ENCODE measurements at places on chromosomes 7 and 10.

GRCh38 chr7:37336259-37336658 is 112.4 kb downstream of the ELMO1 start:
- no peak overlapping the region for H3K4me3 ChIP-seq
- no peak overlapping the region for H3K27ac ChIP-seq
- H3K27me3 ChIP-seq, result no peaks in the 10 kb centered on the region

GRCh38 chr7:78563191-78563590 is 764.6 kb downstream of the PHTF2 start:
- no peak overlapping the region for H3K4me3 ChIP-seq
- DNase-seq, result no peak
- H3K4me1 ChIP-seq, result no peaks in the 10 kb centered on the region

GRCh38 chr10:86712317-86712707 is 44.0 kb downstream of the LDB3 start:
- peak overlapping the region; percentile 89 for H3K4me3 ChIP-seq
- no peak for DNase-seq
- peak overlapping the region; percentile 66 for H3K27ac ChIP-seq
- H3K4me1 ChIP-seq, result peaks cover 4% of the 10 kb centered on the region

DNA sequence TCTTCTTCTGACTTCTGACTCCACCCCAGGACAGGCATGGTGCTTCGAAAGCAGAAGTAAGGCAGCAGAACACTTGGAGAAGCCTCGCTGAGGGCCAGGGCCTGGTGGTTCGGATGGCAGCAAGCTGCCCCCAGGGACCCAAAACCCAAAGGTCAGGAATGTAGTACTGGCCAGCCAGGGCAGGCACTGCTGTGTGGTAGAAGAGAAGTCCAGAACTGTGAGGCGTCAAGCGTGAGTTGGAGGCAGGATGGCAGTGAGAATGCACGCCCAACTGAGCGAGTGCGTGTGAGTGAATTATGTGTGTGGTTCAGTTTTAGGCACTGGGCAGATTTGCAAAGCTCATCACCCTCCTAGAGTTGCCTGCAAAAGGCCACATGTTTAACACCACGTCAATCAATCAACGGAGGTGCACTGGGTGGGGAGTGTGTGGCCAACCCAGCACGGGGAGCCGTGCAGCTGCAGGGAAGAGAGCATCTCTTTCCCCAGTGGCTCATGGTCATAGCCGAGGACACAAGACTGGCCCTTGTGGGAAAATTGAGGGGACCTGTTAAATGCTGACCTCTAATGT is 144.3 kb downstream of the KCNMA1 start:
- no peak overlapping the region for H3K4me3 ChIP-seq
- H3K27ac ChIP-seq, result no peak overlapping the region
- H3K36me3 ChIP-seq, result no peaks in the 10 kb centered on the region
- no peak for DNase-seq

DNA sequence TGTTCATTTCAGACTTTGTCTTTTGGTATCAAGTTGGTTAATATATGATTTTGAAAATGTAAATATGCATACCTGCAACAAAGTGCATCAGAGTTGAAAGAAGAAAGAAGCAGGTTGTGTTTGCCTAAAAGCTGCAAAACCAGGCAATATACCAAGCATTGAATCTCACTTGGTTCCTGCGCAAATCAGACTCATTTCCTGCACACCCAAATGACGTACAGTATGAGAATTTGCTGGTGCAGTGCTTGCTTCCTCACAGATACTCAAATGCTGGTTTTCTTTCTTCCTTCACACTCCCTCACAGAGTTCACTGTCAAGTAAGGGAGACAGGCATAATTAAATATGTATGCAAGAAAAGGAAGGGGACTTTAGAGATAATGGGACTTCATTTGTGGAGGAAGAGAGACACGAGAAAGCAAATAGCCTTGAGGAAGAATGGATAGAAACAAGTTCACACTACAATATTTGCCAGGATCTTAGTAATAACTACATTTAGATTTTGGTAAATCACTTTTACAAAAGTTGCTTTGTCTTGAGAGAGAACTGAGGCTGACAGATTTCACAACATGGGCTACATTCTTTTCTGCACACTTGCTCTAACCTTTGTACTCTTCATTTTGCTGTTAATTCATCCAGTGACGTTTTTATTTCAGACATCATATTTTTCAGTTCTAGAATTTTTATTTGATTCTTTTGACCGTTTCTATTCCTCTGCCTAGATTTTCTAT is 56.9 kb upstream of the AOAH start:
- no peak overlapping the region for H3K27ac ChIP-seq
- no peaks in the 10 kb centered on the region for H3K36me3 ChIP-seq
- H3K4me1 ChIP-seq, result no peaks in the 10 kb centered on the region
- H3K4me3 ChIP-seq, result no peak overlapping the region

DNA sequence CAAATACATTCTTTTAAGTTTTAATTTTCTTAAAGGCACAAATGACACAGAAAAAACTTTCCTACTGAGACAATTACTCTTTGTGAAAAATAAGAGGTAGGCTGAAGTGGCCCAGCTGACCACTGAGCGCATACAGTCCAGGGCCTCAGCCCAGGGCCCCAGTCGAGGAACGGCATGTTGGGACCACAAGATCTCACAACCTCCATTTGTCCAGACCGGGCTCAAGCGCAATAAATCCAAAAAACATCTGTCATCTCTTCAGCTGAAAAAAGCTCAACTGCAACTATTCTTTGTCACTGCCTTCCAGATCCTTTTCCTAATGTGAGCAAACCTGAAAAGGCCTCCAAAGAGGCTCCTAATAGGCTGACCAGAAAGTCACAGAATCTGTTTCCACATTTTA is 165.8 kb downstream of the SRPK2 start:
- H3K27me3 ChIP-seq, result no peaks in the 10 kb centered on the region
- no peak overlapping the region for H3K27ac ChIP-seq
- H3K4me1 ChIP-seq, result no peaks in the 10 kb centered on the region
- no peak overlapping the region for H3K4me3 ChIP-seq
- no peak for DNase-seq

DNA sequence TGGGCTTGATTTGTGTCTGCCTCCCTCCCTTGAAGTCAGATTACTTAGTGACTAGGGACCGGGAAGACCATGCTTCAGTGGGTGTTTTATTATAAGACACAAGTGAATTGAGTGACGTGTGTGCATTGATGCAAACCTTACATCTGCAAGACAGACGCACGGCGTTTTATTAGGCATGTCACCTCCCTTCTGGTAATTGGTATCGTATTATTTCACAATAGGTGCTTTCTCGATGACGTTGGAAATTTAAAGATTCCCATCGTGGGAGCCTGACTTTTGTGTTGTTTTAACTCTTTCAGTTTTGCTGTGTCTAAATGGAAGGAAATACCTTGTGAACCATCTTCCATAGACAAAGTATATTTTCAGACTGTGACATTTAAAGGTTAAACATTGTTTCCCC is 132.6 kb downstream of the INSYN2A start:
- H3K27ac ChIP-seq, result no peak overlapping the region
- no peaks in the 10 kb centered on the region for H3K27me3 ChIP-seq
- H3K4me3 ChIP-seq, result no peak overlapping the region
- DNase-seq, result no peak

GRCh38 chr7:4602905-4603842 is 78.9 kb upstream of the FOXK1 start:
- no peaks in the 10 kb centered on the region for H3K4me1 ChIP-seq
- no peak for DNase-seq
- no peaks in the 10 kb centered on the region for H3K27me3 ChIP-seq
- H3K27ac ChIP-seq, result no peak overlapping the region

DNA sequence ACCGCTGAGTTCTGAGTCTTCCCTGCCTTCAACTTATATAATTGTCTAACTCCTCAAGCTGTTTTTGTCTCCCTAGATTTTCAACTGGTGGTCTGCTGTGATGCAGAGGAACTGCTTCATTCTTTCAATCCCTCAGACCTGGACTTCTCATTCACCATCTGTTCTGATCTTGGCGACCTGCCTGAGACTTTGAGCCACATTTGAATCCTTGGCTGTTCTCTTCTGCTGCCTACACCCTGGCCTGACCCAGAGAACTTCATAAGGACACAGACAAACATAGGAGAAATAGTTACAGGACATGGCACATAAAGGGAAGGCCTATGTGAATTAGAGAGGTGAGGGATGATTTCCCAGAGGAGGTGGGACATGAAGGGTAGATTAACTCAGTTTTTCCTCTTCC is 326.7 kb downstream of the PTEN start:
- no peaks in the 10 kb centered on the region for H3K36me3 ChIP-seq
- DNase-seq, result no peak
- no peaks in the 10 kb centered on the region for H3K27me3 ChIP-seq
- H3K4me3 ChIP-seq, result no peak overlapping the region

- no peak overlapping the region for H3K4me3 ChIP-seq
- H3K27me3 ChIP-seq, result no peaks in the 10 kb centered on the region
- no peak overlapping the region for H3K27ac ChIP-seq
- H3K4me1 ChIP-seq, result no peaks in the 10 kb centered on the region
Measured at GRCh38 chr10:98257198-98257597, 10.8 kb downstream of the LOXL4 start.

GRCh38 chr7:74625446-74625845 is 32.1 kb upstream of the GTF2I start:
- H3K27ac ChIP-seq, result no peak overlapping the region
- H3K27me3 ChIP-seq, result no peaks in the 10 kb centered on the region
- H3K4me3 ChIP-seq, result no peak overlapping the region
- peaks cover 9% of the 10 kb centered on the region for H3K4me1 ChIP-seq

DNA sequence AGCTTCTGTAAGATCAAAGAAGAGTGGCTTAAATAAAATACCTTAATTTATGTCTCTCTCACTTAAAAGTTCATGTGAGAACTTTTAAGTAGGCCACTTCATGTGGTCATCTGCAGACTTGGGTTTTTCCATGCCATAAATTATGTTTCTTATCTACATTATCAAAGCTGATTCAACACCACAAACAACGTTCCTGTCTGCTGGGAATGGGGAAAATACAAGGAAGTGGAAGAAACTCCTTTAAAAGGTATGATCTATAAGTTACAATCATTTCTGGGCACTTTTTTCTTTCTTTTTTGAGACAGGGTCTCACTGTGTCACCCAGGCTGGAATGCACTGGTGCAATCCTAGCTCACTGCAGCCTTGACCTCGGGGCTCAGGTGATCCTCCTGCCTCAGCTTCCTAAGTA is 16.9 kb upstream of the OTUD1 start:
- H3K27ac ChIP-seq, result no peak overlapping the region
- no peaks in the 10 kb centered on the region for H3K27me3 ChIP-seq
- no peak overlapping the region for H3K4me3 ChIP-seq
- no peaks in the 10 kb centered on the region for H3K4me1 ChIP-seq
- no peaks in the 10 kb centered on the region for H3K36me3 ChIP-seq

GRCh38 chr7:140416560-140416959 is 12.7 kb downstream of the RAB19 start:
- H3K27me3 ChIP-seq, result no peaks in the 10 kb centered on the region
- H3K36me3 ChIP-seq, result no peaks in the 10 kb centered on the region
- no peak overlapping the region for H3K27ac ChIP-seq
- H3K4me1 ChIP-seq, result no peaks in the 10 kb centered on the region
- no peak overlapping the region for H3K4me3 ChIP-seq

GRCh38 chr10:5560142-5560816 is 35.5 kb downstream of the CALML3 start:
- H3K27me3 ChIP-seq, result no peaks in the 10 kb centered on the region
- no peak for DNase-seq
- H3K36me3 ChIP-seq, result no peaks in the 10 kb centered on the region
- H3K4me1 ChIP-seq, result no peaks in the 10 kb centered on the region
- H3K27ac ChIP-seq, result no peak overlapping the region

DNA sequence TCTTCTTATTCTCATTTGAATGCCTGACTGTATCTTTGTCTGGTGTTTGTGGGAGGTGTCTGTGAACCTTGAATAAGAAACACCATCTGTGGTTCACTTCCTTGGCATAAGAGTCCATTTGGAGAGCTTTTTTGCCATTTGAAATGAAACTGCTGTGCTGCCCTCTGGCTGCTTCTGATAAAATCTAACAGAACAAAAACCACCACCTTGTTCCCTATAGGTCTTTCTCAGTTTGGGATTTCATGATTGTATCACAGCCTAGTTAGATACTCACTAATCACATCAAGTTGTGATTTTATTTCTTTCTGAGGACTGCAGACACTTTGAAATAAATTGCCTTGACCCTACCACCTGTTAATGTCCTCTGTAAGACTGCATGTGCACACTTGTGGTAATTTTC is 102.7 kb upstream of the FAM13C start:
- no peaks in the 10 kb centered on the region for H3K36me3 ChIP-seq
- H3K27me3 ChIP-seq, result no peaks in the 10 kb centered on the region
- no peak overlapping the region for H3K4me3 ChIP-seq
- H3K27ac ChIP-seq, result no peak overlapping the region
- no peak for DNase-seq
- H3K4me1 ChIP-seq, result no peaks in the 10 kb centered on the region

GRCh38 chr7:3650844-3651243 is 349.8 kb downstream of the SDK1 start:
- H3K27ac ChIP-seq, result no peak overlapping the region
- H3K27me3 ChIP-seq, result no peaks in the 10 kb centered on the region
- DNase-seq, result no peak
- no peaks in the 10 kb centered on the region for H3K4me1 ChIP-seq

DNA sequence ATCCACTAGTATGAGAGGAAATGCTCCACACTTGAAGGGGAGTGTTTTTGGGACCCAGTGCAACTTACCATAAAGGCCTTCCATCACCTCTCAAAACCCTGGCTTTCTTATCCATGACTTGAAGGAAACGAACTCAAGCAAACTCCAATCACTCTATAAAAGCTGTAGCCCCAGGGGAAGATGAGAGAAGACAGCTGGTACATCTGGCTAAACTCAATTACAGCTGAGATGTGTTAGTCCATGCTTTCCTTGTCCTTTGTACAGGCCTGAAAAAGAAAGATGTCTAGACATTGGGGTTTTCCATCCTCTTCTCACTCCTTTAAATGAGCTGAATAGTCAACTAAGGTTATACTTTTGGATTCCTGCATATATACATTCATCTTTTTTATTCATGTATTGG is 89.5 kb upstream of the ANKRD30A start:
- no peaks in the 10 kb centered on the region for H3K27me3 ChIP-seq
- H3K36me3 ChIP-seq, result no peaks in the 10 kb centered on the region
- H3K4me3 ChIP-seq, result no peak overlapping the region
- no peak overlapping the region for H3K27ac ChIP-seq

DNA sequence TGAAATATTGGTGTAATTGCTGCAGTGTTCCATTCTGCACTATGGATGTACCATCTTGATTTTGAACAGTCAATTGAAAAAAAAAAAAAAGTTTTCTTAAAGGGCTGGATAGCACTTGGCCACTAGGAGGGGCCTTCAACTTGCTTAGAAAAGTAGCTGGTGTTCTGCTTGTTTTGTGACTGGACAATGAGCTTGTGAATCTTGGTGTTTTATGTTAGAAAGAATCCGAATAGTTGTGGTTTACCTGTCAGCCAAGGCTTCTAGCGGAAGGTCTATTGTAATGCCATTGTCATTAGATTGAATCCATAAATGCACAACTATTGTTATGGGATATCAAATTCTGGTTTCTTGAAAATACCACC is 77.1 kb downstream of the BMPER start:
- no peaks in the 10 kb centered on the region for H3K36me3 ChIP-seq
- H3K4me3 ChIP-seq, result no peak overlapping the region
- H3K4me1 ChIP-seq, result no peaks in the 10 kb centered on the region
- H3K27me3 ChIP-seq, result no peaks in the 10 kb centered on the region
- no peak overlapping the region for H3K27ac ChIP-seq

- no peaks in the 10 kb centered on the region for H3K27me3 ChIP-seq
- no peaks in the 10 kb centered on the region for H3K36me3 ChIP-seq
- H3K4me3 ChIP-seq, result no peak overlapping the region
- DNase-seq, result no peak
- no peaks in the 10 kb centered on the region for H3K4me1 ChIP-seq
- H3K27ac ChIP-seq, result no peak overlapping the region
Measured at GRCh38 chr7:141203177-141203576, 129.3 kb downstream of the TMEM178B start.

Data from liver (tissue), 10 donors.